ENCODE measurements at places on chromosomes 5 and 9.

GRCh38 chr9:91799113-91799744 lies 150.8 kb downstream of the ROR2 start:
- DNase-seq: no peak

- no peak for DNase-seq
Measured at GRCh38 chr5:149775785-149776184, 45.7 kb downstream of the PPARGC1B start.

- DNase-seq: no peak
Measured at GRCh38 chr9:95993337-95993736, 117.8 kb downstream of the ERCC6L2 start.

- DNase-seq: no peak
Measured at GRCh38 chr9:37621273-37622121, 29.1 kb upstream of the TOMM5 start.

DNA sequence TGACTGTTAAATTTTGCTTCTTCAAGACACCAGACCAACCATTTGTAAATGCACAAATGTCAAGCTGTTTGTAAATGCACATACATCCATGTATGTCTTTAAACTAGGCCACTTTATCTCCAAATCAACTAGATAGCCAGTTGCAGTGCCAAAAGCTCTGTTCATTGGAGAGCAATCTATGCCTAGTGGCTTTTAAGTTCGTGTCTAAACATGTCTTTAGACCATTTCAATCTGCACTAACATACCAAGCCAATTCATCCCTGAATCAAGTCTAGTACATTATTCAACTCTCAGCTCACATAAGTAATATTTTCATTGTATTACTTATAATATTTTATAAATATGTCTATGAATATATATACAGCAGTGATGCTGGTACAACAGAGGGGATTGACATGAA lies 985.9 kb downstream of the CDH18 start:
- no peak for DNase-seq

- no peak for DNase-seq
Measured at GRCh38 chr5:14440582-14441431, 140.8 kb upstream of the OTULINL start.

DNA sequence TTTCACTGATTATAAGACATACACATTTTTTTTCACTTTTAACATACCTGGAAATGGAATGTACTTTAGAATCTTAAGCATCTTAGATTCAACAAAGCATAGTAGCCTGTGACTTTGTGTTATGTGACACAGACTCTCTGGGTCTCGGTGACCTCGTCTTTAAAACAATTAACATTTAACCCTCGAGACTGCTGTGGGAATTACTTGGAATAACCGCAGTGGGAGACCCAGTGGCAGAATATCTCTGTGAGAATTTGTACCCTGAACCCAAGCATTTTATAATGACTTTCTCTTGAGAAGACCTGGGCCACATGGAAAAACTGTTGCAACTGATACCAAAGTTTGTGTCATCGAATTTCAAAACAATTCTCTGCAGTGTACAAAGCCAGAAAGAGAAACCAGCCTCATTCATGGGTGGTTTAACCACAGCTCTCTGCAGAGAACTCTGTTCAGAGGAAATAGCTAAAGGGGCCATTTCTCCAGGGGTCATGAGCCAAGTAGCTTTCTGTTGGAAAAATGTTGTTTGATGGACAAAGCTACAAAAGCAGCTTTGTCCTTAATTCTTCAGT lies 10.0 kb upstream of the RETREG1 start:
- DNase-seq: no peak

GRCh38 chr5:149693482-149693881 lies 36.6 kb upstream of the PPARGC1B start:
- DNase-seq: no peak

DNA sequence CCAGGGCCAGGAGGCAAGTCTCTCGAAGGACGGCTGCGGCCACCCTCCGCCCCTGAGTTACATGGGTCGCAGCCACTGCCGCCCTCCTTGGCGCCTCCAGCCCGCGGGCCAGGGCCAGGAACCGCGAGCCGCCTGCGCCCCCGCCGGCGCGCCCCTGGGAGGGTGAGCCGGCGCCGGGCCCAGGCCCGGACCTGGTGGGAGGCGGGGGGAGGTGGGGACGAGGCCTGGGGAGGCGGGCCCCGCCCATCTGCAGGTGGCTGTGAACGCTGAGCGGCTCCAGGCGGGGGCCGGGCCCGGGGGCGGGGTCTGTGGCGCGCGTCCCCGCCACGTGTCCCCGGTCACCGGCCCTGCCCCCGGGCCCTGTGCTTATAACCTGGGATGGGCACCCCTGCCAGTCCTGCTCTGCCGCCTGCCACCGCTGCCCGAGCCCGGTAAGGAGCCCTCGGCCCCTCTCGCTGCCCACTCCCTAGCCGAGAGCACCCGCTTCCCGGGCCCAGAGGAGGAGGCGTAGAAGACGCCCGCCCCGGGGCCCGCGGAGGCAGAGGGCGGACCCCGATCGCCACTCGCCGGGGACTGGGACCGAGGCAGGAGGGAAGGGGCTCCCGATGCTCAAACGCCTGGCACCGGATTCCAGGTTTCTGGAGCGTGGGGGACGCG lies at the start of gene ASS1:
ASS1 (plus strand) TSS at position 397 of the 657 bp plus-strand sequence. CDS start 7,268 bp downstream, outside the sequence.
- DNase-seq: peak; percentile 86

DNA sequence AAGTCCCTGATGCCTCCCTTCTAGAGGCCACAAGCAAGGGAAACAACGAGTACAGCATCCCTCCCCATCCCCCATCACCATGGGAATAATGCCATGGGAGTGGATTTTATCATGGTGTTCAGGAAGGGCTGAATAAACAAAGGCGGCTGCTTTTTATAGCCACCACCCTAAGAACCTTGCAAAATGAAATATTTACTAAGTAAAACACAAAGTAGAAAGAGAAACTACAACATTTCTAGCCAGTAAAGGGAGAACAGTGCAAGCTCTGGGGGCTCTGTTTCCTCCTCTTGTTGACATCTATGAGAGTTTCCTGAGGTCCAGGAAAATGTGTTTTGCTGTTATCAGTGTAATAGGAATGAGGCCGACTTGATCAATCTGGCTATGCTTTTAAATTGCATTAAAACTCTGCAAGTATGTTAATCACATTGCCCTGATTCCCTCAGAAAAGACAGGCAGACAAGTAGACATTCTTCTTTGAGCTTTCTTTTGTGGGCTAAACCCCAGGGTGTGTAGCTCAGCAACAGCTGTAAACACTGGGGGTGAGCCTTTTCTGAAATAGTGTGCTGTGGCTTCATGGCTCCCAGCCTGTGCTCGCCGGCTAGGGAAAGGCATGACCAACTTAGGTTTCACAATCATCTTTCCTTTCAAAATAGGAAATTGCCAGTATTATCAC lies 31.1 kb downstream of the SV2C start:
- DNase-seq: no peak

- DNase-seq: no peak
Measured at GRCh38 chr9:78032730-78033457, 1.3 kb upstream of the GNAQ start.

DNA sequence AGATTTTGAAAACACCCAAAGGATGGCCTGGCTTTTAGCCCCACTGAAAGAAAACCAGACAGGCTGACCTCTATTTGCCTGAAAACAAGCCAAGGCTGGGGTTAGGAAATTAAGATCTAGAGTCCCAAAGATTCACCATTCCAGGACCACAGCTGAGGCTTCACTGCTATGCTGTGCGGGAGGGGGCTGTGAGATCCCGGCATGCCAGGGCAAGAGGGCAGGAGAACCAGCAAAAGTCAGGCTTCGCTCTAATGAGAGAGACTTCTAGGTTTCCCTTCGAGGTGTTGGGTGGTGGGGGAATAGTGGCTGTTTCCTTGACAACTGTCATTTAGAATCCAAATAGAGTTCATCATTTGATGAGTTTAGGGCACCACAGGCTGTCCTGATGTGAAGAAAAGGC lies 152.9 kb upstream of the NFIB start:
- no peak for DNase-seq

DNA sequence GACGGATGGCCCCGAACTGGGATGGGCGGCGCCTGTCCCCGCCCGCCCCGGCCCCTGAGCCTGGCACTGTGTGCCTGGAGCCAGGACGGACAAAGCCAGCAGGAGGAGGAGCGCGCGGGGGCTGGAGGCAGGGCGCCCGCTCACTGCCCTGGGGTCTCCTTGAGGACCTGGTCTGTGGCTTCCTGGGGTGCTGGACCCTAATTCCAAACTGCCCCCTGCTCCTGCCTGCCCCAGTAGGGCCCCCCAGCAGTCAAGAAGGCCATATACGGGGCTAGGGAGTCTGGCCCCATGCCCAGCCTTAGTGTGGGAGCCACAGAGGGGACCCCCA lies 29.2 kb upstream of the RXRA start:
- no peak for DNase-seq

DNA sequence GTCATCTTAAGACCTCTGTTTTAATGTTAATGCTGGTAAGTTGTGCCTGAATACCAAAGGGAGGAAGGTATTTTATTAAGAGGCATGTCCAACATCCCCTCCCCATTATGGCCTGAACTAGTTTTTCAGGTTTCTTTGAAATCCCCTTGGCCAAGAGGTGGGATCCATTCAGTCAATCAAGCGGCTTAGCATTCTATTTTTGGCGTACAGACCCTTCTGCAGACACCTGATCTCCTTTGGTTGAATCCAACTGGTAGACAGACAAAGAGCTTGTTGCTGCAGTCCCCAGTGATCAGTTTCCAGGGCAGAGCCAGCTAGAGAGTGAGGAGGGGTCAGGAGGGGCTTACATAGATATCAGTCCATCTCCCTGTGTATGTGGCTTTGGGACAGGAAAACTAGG lies 7.9 kb upstream of the KCNMB1 start:
- no peak for DNase-seq

DNA sequence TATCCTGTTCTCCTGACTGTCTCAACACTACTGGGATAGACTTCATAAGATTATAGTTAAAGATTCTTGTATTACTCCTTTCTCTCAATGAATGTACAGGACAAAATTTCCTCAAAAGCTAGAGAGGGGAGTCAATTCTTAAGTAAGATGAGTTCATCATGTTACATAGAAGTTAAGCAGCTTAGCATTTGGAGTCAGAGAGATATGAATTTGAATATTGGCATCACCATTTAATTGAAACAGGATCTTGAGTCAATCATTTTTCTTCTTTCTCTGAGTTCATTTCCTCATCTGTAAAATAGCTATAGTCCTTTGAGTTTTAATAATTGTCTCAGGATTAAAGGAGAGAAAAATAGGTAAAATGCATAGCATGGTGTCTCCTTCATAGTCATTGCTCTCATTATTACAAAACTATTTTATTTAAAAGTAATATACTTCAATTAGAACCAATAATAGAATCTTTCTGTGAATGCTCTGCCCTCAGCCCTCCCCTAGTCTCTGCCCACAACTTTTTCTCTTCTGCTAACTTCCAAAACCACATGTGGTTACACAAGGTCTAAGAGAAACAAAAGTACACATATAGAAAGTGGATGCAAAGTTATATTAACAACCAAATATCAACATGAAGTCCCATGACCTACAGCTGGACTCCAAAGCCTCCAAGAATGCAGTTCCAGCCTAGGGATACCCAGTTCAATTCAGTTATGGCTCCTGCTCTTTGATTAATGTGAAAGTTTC lies 265.6 kb downstream of the TLE1 start:
- no peak for DNase-seq

GRCh38 chr9:114449236-114449635 lies 56.0 kb downstream of the WHRN start:
- no peak for DNase-seq

DNA sequence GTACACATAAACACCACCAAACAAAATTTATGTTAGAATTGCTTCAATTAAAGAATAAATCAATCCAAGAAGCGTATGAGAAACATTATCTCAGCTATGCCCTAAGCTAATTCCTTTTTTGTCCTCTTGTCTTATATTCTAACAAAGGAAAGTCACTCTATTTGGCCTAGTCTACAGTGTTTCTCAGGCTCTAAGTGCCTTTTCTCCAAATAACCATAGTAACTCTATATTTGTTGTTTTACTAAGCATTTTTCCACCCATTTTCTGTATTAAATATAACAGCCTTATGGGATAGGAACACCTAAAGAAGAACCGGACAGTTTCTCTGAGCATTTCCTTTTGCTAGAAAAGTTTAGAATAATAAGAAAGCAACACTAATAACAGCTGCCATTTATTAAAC lies 120.1 kb upstream of the MTAP start:
- no peak for DNase-seq

DNA sequence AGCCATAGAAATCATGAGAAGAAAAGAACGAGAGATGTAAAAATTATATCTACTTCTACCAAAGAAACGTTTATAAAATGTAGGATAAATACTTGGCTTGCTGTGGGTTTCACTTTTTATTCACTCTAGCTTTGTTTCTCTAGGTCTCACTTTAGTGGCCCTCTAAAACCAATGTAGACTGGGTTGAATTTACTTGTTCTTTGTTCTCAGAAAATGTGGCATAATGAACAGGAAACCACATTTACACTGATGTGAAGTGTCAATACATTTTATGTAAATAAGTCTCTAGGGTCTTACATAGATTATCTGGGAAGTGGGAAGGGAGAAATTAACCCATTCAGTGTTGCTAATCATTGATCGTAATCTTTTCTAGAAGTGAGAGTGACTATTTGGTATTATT lies 58.9 kb downstream of the PLPPR1 start:
- no peak for DNase-seq

DNA sequence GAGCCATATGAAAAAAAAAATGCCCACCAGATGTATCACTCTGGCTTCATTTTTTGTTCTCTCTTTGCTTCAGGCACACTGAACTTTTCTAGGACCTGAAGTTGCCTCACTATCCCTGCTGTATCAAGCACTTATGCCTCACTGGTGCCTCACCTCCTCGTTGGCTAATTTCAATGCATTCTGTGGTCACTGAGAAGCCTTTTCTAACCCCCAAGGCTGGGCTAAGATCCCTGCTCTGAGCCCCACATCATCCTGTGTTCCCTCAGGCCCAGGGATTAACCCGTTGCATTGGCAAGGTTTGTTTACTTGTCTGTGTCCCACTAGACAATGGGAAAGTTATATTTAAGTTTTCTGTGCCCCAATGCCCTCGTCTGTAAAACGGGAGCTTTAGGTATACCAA lies 362.7 kb downstream of the OSTF1 start:
- no peak for DNase-seq

DNA sequence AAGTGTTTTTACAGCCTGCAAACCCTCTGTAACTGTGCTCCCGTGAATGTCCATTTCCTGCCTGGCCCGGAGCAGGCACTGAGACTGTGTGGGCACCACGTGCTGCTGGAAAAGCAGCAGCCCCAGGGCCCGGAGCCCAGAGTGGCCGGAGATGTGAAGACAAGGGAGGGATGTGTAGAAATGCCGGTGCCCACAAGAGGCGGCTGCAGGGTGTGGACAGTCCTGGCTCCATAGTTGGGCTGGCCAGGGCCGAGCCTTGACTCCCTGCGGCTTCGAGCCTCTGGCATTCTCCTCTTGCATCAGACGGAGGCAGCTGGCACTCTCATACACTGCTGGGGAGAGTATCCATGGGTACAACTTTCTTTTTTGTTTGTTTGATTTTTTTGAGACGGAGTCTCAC lies 13.2 kb upstream of the GFPT2 start:
- no peak for DNase-seq

- DNase-seq: no peak
Measured at GRCh38 chr5:135015942-135016341, 18.1 kb downstream of the PITX1 start.

- DNase-seq: no peak
Measured at GRCh38 chr5:177453852-177454396, 7.3 kb downstream of the PRR7 start.
